ENCODE measurements at places on chromosomes 1 and 21.

DNA sequence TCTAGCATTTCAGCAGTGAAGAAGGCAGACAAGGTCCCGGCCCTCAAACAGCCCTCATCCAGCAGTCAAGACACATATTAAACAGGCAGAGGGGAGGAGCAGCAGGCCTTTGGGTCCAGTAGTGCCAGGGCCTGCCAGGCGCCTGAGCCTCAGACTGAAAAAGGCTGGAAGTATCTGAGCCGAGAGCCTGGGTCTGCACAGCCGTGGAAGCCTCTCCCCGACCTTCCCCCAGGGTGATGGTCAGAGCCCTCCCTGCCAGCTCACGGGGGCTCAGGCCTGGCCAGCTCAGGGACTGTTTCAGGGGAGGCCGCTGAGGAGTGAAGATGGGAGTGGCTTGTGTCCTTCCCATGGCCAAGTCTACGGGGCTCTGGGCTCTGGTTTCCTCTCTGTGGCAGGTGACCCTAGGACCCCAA, 565.2 kb downstream of the PTPRU start:
- no peak for DNase-seq

DNA sequence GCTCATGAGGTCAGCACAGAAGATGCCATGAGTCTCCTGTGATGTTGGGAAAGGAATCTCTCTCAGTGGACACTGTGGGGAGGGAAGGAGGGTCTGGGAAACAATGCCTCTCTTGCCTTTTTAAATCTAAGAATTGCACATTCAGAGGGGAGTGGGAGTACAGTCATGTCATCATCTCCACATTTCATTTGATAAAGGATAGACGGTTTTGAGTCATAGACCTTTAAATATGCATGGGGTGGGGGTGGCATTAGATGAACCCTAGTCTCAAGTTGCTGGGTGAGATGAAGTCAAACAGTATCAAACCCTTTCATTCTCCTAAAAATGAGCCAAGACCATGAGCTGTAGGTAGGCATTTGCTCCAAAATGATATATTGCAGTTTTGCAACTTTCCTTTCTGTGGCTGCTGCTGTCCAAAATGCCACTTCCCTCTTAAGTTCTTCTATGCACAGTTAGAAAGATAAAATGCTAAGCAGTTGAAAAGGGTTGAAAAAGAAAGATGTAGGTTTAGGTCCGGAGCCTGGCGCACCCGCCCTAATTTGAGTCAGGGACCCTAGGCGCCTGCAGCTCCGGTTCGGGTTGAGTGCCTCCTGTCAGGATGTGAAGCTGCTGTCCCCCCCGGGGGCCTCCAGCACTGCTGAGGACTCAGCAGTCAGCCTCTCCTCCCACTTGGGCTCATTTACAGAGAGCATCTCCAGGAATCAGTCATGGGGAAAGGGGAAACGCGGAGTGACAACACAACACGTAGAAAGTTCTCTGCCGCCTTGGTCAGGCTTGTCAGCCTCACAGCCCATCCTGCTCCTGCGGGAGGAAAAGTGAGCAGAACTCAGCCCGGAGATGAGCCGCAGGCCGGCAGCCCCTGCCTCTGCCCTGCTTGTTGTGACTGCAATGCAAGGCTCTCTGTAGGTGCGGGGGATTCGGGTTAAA, 479.3 kb upstream of the RUNX1 start:
- DNase-seq, result no peak

DNA sequence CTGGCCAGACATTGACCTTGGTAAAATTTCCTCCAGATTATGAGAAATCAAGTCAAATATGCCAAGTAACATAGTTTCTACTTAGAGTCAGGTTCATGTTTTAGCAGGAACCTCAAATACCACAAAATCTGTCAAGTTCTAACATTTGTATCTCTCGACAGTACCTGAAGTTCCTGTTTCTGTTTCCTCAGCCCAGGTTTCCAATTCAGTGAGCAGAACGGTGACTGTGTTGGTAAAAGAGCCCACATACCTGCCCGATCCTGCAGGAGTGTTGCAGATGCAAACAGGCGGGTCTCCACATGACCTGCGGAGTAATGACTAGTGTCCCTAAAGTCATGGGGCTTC, 57.9 kb upstream of the LGALS8 start:
- DNase-seq, result no peak

GRCh38 chr21:25640202-25640942, 1.3 kb downstream of the JAM2 start:
- peak; percentile 33 for DNase-seq

DNA sequence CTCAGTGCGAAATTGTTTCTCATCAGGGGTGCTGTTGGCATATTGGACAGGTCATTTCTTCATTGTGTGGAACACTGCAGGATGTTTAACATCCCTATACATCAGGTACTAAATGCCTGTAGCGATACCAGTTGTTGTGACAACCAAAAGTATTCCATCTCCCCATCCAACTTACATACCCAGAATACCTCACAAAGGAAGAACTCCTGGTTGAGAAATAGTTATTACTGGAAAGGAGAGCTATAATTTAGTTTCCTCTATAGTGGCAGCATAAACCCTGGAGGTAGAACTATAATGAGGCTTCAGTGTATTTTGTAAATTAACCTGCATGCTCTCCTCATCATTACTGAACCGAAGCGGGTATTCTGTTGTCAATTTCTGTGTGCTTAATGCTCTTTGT, 45.1 kb downstream of the IVNS1ABP start:
- no peak for DNase-seq

GRCh38 chr21:33121715-33122475, 52.0 kb downstream of the OLIG1 start:
- DNase-seq, result no peak

DNA sequence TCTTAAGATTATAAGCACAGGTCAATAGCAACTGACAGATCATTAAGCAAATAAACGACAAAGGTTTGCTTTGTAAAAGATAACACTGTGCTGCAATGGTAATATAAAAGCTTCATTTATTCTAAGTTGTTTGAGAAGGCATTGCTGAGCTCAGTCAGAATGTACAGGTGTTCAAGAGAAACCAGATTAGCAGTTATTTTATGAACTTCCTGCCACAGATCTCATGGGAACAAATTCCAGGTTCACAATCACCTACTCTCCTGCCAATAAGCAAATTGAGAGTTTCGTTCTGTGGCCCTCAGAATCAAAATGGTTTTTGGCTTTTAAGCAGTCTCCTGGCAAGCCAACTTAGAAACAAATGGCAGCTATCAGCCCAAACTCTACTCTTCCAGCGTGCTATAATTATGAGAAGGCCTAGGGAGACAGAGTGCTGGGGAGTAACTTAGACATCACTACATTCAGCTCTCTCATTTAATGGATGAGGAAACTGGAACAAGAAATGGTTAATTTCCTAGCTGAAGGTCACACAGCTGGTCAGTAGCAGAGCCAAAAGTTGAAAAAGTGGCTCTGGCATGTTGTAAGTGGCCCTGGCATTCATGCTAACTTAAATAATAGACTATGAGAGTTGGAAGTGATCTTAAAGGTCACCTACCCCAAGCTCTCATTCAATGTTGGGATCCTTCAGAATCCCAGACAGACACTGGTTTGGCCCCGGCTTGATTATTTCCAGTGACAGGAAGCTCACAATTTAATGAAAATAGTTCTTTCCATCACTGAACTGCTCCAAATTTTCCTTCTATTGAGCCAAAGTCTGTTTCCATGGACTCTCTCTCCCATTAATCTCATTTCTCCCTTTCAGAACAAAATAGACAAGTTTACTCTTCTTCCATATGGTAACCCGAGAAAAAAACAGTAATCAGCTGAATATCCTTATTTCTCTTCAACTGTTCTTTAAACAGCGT, 82.6 kb upstream of the EDEM3 start:
- no peak for DNase-seq

- no peak for DNase-seq
Measured at GRCh38 chr21:39961251-39961650, 94.0 kb downstream of the PCP4 start.

Measured in putamen (tissue), 1 donor.